ENCODE measurements at places on chromosomes 12 and 14. TPM values are rescaled to one million over a fixed set of nuclear protein-coding genes. Genes with fewer than 3 reads are reported as not detected.

RAD9B gene
- total RNA-seq: 1.1 TPM

- no peak overlapping the region for H3K4me3 ChIP-seq
- H3K27ac ChIP-seq: no peak overlapping the region
- no peak for DNase-seq
- H3K4me1 ChIP-seq: peaks cover 7% of the 10 kb centered on the region
- peaks cover 13% of the 10 kb centered on the region for H3K27me3 ChIP-seq
Measured at GRCh38 chr12:51717326-51717925, 126.4 kb downstream of the SCN8A start.

FLVCR2 gene
- total RNA-seq: 42.4 TPM

- no peaks in the 10 kb centered on the region for H3K36me3 ChIP-seq
- no peak for DNase-seq
- H3K27me3 ChIP-seq: no peaks in the 10 kb centered on the region
- no peak overlapping the region for H3K4me3 ChIP-seq
Measured at GRCh38 chr12:25994901-25995625, 36.6 kb downstream of the RASSF8 start.

DNA sequence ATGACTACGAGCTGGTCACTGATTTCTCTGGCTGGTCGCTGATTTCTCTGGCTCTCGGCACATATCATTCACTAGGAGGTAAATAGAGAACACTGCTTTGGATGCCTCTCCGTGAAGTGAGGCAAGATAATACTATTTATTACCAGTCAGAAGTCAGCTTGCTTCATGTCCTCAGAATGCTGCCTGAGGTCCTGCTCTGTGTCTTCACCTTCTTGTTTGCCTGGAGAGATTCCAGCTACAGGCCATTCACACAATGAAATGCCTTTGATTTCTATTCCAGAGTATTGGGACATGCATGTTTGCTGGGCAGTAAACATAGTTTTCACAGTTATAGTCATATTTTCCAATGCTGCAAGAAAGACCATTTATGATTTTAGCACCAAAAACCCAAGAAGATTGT, 106.7 kb downstream of the AEBP2 start:
- H3K4me1 ChIP-seq: peaks cover 24% of the 10 kb centered on the region
- no peaks in the 10 kb centered on the region for H3K36me3 ChIP-seq
- H3K4me3 ChIP-seq: peak overlapping the region; percentile 9
- H3K27me3 ChIP-seq: no peaks in the 10 kb centered on the region
- peak overlapping the region; percentile 65 for H3K27ac ChIP-seq

GRCh38 chr12:61993734-61994345, 266.4 kb upstream of the USP15 start:
- H3K4me1 ChIP-seq: no peaks in the 10 kb centered on the region
- no peak overlapping the region for H3K27ac ChIP-seq
- no peak overlapping the region for H3K4me3 ChIP-seq
- H3K36me3 ChIP-seq: no peaks in the 10 kb centered on the region

CSAD gene
- total RNA-seq: 39.2 TPM

DNA sequence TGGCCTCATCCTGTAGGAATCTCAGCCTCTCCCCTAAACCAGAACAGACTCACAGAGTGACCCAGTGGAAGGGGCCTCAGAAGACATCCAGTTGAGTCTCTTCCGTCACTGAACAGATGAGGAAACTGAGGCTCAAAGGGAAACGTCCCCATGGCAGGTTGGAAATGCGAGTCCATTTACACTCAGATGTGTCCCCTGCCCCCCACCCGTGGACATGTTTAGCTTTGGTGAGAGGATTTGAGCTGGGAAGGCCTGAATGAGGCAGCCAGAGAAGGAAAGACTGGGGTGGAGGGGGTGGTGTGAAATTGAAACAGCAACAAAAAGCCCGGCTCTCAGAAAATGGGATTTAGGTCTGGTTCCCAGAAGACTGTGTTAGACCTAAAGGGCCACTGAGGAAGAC, 1.7 kb downstream of the FAIM2 start:
- H3K27ac ChIP-seq: no peak overlapping the region
- no peak for DNase-seq
- no peaks in the 10 kb centered on the region for H3K36me3 ChIP-seq
- no peak overlapping the region for H3K4me3 ChIP-seq

STRAP gene
- 65.4 TPM for total RNA-seq

DNA sequence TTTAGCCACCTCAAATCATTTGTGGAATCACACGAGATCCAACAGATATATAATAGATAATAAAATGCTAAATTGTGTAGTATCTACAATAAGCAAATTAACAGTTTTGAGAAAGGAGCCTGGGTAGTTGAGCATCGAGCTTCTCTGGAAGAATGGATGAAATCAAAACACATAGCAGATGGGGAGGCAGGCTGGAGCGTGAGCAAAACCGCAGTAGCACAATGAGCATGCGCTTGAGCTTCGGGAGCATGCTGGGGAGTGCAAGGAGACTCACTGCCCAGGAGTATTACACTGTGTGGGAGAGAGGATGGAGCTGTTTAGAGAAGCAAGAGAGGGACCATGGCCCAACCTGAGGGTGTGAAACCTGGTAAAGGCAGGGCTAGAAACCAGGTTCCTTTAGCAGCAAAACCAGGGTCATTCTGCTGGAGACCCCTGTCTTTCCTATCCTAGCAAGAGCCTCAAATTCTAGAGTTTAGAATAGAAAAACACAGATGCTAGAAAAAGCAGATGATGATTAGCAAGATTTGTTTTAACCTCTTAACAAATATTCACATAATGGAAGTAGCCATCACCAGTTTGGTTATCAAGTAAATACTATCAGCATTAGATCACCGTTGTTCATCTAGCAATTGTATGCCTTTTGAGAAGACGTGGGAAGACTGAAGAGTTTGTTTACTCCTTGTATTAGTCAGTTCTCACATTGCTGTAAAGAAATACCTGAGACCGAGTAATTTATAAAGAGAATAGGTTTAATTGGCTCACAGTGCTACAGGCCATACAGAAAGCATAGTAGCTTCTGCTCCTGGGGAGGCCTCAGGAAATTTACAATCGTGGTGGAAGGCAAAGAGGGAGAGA, 484.8 kb downstream of the EGLN3 start:
- no peaks in the 10 kb centered on the region for H3K36me3 ChIP-seq
- no peak overlapping the region for H3K27ac ChIP-seq
- no peak for DNase-seq

GRCh38 chr12:51196547-51196946, 21.3 kb downstream of the POU6F1 start:
- DNase-seq: no peak
- no peak overlapping the region for H3K4me3 ChIP-seq
- no peaks in the 10 kb centered on the region for H3K27me3 ChIP-seq
- H3K36me3 ChIP-seq: peaks cover 6% of the 10 kb centered on the region
- no peaks in the 10 kb centered on the region for H3K4me1 ChIP-seq
- H3K27ac ChIP-seq: no peak overlapping the region

SLCO1A2 gene
- 3.5 TPM for total RNA-seq

GRCh38 chr14:103748534-103748857, 32.9 kb downstream of the ZFYVE21 start:
- H3K4me3 ChIP-seq: no peak overlapping the region
- H3K36me3 ChIP-seq: peaks cover 98% of the 10 kb centered on the region
- H3K27me3 ChIP-seq: no peaks in the 10 kb centered on the region
- no peak for DNase-seq
- H3K27ac ChIP-seq: no peak overlapping the region
- no peaks in the 10 kb centered on the region for H3K4me1 ChIP-seq

DNA sequence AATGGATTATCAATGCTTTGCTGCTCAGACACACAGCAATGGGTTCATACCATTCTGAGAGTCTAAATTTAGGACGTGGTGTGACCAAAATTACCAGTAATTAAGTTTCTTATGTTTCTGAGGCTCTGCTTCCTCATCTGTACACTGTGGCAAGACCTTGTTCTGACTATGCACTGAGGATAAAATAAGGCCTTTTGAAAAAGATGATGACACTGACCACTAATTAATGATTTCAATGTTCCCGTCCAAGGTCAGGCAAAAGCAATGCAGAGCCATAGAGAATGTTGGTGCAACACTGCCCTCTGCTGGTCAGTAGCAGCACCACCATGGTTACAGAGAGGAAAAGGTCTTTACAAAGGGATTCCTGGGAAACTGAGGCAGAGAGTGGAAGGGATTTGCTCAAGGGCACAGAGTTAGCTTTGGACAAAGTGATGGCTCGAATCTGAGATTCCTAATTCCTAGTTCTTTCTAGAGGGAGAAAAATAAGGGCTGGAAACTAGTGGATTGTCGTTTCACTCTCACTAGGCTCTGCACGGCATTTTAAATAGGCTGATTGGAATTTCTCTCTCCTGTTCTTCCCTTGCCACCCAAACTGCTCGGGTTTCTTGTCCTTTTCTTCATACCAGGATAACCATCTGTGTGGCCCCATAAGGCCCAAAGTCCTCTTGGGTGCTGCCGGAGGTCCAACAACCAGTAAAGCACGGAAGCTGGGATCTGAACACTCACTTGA, 22.3 kb upstream of the P2RX7 start:
- no peak overlapping the region for H3K27ac ChIP-seq
- H3K36me3 ChIP-seq: no peaks in the 10 kb centered on the region
- H3K4me1 ChIP-seq: no peaks in the 10 kb centered on the region
- H3K4me3 ChIP-seq: no peak overlapping the region

DNA sequence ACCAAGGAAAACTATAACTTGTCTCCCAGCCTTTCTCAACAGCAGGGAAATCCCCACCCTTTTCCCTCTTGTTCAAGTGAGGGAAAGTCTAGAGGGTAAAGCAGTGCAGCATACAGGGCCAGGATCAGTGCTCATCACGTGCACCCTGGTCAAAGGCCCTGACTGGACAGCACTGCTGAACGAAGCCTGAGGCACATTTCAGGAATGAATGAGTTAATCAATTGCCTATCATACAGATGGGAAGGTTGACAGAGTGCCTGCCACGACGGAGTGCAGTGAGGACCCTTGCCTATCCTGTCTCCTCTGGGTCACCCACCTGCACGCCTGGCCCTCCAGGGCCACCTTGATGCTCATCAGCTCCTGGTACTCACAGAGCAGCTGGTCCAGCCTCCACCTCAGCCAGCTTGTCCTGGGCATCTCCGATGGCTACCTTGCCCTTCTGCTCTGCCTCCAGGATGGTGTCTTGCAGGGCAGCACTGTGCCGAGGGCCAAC, 11.7 kb upstream of the KRT73 start:
- H3K4me1 ChIP-seq: no peaks in the 10 kb centered on the region
- H3K27me3 ChIP-seq: peaks cover 4% of the 10 kb centered on the region
- H3K36me3 ChIP-seq: no peaks in the 10 kb centered on the region

UBE2N gene
- total RNA-seq: 65.7 TPM

DNA sequence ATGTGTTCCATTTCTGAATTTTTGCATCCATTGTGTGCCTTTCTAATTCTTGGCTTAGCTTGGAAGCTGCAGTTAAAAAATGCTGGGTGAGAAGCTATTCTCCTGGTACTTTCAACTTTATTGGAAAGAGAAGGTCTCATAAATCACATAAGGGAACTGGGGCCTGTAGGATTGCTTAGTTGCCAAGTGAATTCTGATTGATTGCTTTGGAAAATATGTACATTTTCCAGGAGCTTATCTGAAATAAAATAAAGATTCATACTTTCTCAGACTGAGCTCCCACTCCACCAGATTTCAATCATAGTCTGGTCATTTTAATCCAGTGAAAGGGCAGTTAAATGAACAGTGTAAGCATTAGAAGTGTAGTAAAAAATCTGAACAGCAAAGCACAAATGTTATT, 50.0 kb upstream of the PRICKLE1 start:
- H3K27me3 ChIP-seq: no peaks in the 10 kb centered on the region
- no peaks in the 10 kb centered on the region for H3K4me1 ChIP-seq
- no peak overlapping the region for H3K4me3 ChIP-seq
- H3K36me3 ChIP-seq: no peaks in the 10 kb centered on the region

TAS2R43 gene
- total RNA-seq: not detected

DNA sequence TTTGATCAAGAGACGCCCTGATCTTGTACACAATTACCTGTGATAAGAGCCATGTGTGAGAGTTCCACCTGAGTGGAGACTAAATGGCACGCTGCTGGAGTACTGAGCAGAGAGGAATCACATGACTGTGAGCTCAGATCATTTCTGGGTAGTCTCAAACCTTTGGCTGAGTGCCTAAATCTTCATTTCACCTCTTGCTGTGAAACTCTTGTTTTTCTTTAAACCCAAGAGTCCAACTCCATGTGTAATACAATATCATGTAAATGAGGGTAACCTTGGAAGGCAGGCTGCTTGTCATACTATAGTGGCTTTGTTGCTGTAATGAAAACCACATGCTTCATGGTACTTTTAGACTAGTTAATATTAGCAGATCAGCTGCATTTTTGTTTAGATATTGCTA, 156.9 kb downstream of the CAND1 start:
- no peaks in the 10 kb centered on the region for H3K36me3 ChIP-seq
- peaks cover 6% of the 10 kb centered on the region for H3K4me1 ChIP-seq
- H3K27ac ChIP-seq: no peak overlapping the region
- no peaks in the 10 kb centered on the region for H3K27me3 ChIP-seq
- H3K4me3 ChIP-seq: no peak overlapping the region

- no peaks in the 10 kb centered on the region for H3K27me3 ChIP-seq
- H3K4me1 ChIP-seq: no peaks in the 10 kb centered on the region
- DNase-seq: no peak
- no peak overlapping the region for H3K4me3 ChIP-seq
- H3K27ac ChIP-seq: no peak overlapping the region
- H3K36me3 ChIP-seq: peaks cover 79% of the 10 kb centered on the region
Measured at GRCh38 chr14:35114036-35114435, 7.8 kb downstream of the PPP2R3C start.

DNA sequence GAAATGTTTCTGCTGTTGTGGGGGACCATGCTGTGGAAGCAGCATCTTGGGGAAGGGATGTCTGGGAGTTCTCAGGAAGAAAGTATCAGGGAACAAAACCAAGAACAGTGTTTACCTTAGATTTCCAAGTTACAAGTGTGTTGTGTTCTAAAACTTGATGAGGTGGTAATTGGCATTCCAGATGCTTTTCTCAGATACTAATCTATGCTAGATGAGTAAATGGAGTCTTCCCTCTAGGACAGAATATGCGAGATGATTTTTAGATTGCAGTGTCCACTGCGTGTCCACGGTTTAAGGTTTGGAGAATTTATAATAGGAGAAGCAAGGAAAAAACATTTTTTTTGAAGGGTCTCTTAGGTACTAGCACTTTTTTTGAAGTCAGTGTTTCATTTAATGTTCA, 436.5 kb downstream of the PCNX1 start:
- peaks cover 21% of the 10 kb centered on the region for H3K4me1 ChIP-seq
- H3K36me3 ChIP-seq: no peaks in the 10 kb centered on the region
- H3K27me3 ChIP-seq: no peaks in the 10 kb centered on the region
- H3K4me3 ChIP-seq: no peak overlapping the region

GRCh38 chr14:36313898-36314297, 6.5 kb downstream of the MBIP start:
- no peak overlapping the region for H3K27ac ChIP-seq
- DNase-seq: no peak
- no peaks in the 10 kb centered on the region for H3K27me3 ChIP-seq

DNA sequence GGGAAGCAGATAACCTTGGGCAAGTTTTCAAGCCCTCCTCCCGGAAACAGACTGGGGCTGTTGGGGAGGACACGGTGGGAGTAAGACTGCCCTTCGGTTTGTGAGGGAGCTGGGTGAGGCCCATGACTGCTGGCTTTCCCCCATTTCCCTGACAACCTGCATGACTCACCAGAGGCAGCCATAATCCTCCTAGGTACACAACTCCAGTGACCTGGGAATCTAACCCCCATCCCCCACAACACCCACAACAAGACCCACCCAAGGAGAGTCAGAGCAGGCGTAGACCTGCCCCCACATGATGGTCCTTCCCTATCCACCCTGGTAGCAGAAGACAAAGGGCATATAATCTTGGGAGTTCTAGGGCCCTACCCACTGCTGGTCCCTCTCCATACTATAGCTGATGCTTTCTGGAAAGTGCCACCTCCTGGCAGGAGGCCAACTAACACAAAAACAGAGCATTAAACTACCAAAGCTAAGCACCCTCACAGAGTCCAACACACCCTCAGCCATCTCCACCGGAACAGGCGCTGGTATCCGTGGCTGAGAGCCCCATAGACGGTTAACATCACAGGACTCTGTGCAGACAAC, 14.8 kb downstream of the DDX24 start:
- H3K4me3 ChIP-seq: no peak overlapping the region
- DNase-seq: no peak
- no peak overlapping the region for H3K27ac ChIP-seq
- H3K36me3 ChIP-seq: peaks cover 14% of the 10 kb centered on the region
- H3K4me1 ChIP-seq: peaks cover 18% of the 10 kb centered on the region
- no peaks in the 10 kb centered on the region for H3K27me3 ChIP-seq
